ENCODE measurements at places on chromosomes 13 and 19.

GRCh38 chr19:41928754-41929535, 696 bp upstream of the ERFL start:
- DNase-seq: no peak

DNA sequence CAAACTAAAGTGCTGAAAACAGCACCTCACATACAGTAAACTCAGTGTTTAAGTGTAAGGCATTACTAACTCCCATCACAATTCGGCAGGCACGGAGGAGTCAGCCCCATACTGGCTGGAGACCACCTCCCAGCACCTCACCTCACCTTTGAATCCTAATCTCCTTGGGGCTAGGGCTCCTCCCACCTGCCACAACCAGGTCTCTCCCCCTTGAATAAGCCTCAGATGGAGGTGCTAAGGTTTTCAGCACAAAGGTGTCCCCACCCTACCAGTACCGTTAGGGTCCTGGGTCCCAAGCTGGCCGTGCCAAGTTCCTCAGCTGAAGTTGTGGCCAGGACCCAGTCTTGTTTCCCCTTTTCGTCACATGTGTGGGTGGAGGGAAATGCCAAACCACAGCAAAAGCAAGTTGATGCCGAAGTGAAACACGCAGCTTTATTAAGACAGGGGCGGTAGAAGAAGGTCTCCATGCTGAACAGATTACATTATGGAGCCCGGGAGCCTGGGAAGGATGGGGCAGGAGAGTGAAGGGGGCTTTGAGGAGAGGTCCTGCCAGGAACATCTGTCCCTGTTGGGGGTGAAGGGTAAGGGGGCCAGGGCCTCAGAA, at the start of gene IGFLR1:
TSS of gene IGFLR1 (minus strand) at position 332 of the 604 bp plus-strand sequence. CDS start 1,272 bp downstream, outside the sequence.
- peak; percentile 28 for DNase-seq

DNA sequence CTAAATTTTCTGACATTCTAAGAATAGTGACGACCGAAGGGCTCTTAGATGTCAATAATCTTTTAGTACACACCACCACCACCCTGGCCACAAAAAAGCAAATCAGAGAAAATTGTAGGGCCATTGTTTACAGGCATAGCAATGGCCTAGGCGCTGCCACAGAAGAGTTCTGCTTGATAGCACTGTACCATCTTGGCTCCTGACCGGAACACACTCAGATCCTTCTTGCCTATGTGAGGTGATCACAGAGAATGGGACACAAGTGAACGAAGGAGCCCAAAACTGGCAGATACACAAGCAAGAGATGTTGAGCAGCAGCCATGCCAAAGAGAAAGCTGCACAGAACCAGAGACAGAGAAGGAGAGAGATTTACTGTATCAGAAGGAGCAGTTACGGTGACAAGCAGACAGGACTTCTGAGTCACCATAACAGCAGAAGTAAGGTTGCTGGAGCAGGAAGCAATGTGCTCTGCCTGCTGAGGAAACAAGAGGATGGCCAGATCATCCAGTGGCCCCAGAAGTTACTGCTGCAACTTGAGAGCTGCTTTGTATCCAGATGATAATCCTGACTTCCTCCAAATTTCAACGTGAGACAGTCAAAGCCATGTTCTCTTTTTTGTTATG, 105.2 kb downstream of the SLITRK6 start:
- no peak for DNase-seq

GRCh38 chr13:107374038-107374437, 806.1 kb upstream of the ARGLU1 start:
- no peak for DNase-seq

DNA sequence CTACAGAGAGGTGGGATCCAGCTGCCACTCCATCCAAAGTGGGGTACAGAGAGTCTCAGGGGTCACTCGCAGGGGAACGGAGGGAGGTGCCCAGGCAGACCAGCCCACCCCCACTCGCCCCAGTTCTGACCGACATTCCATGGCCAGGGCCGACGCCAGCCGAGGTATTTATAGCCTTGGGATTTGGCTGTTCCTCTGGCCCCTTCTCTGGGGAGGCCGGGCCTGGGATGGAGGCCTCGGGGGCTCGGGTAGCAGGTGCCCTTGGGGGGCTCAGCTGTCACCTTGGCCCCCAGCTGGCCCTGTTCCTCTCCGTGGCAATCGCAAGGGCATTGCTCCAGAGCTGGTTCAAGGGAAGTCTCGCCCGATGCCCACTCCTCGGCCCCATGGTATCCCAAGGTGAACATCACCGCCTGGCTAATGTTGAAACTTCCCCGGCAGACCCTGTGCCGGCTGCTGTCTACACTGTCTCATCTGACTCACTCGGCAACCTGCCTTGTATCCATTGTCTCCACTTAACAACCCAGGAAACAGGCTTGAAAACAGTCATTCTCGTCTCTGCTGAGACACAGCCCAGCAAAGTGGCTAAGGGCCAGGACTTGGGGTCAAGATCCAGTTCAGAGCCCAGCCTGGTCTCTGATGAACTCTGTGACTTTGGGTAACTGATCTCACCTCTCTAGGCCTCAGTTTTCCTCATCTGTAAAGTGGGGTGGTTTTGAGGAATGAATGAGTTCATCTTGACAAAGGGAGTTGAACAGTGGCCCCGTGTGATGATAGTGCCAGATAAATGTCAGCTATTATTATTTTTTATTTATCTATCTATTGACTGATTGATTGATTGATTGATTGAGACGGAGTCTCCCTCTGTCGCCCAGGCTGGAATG, 9.7 kb downstream of the PRKACA start:
- no peak for DNase-seq

DNA sequence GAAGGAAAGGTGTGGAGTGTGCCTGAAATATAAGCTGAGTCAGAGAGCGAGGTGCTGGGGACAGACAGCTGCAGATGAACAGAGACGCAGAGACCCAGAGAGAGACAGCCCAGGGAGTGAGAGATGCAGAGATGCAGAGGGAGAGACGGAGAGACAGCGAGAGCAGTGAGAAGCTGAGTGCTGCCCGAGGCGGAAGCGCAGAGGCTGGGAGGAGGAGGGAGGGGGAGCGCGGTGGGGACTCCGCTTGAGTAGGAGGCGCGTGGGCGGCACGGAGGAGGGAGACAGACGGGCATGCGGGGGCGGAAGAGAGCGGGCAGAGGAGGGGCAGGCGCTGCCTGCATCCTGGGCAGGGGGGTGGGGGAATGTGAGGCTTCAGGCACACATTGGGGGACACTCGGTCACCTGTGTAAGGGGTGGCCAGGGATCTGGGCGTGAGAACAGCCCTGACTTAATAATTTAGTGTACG, 25.7 kb downstream of the SLC8A2 start:
- DNase-seq: peak; percentile 57

DNA sequence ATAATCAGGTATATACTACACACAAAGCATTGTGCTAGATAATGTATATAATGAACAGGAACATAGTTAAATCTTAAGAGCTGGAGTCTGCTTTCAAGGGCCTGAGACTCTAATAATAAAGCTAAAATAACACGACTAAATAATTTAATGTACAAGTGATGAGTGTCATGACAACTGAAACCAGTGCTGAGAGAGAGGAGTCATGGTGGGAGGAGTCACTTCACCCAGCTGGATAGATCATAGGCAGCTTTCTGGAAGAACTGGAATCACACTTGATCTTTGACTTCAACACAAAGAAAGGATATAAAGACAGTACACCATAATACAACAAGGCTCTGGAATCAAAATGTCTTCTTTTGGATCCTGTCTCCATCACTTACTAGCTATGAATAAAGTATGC, 7.1 kb downstream of the RBM26 start:
- DNase-seq: no peak

- no peak for DNase-seq
Observed at GRCh38 chr13:41345914-41346589, 35.0 kb downstream of the NAA16 start.

- DNase-seq: no peak
Observed at GRCh38 chr19:36847968-36848367, 2.7 kb upstream of the ZNF345 start.

GRCh38 chr13:45207319-45207718, 6.5 kb upstream of the KCTD4 start:
- no peak for DNase-seq

DNA sequence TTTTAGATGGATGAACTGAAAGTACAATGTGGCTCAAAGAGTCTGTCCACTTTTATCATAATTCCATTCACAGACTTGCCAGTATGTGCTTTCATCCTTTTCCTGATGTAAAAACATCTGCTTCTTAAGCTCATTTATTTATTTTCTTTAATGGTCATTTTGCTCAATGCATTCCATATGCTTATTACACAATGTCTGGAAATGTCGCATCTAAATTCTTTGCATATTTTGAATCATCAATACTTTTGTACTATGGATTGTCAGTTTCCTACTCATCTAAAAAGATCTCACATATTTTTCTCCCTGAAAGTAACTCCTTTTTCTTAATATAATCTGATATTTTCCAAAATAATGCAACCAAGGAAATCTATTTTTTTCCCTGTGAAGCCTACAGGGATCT, 1315.8 kb downstream of the EFNB2 start:
- DNase-seq: no peak

DNA sequence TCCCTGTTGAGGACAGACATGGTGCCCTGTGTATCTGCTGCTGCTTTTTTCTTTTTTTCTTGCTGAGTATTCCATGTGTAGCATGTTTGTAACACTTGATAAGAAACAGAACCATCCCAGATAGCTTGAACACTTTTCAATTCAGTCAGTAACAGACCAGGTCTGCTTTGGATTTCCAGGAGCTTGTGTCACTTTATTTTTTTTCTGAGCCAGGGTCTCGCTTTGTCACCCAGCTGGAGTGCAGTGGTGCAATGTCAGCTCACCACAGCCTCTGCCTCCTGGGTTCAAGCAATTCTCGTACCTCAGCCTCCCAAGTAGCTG, 43.7 kb downstream of the BBC3 start:
- no peak for DNase-seq

GRCh38 chr19:3278294-3278693, 53.8 kb downstream of the CELF5 start:
- no peak for DNase-seq

DNA sequence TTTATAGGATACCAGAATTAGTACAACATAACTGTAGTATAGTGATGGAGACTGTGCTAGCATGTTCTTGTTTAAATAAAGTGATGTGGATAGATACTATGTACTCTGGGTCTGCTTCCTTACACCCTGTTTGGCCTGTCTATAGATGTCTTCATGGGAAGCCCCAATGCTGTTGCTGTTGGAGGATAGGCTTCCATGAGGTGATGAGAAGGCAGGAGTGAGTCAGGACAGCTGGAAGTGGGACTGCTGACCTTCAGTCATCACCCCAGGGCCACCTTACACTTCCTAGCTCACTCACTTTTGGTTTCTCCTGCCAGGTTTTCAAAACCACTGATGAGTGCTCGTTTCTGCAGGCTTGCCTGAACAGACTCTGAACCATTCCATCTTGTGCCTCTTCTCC, 4.2 kb downstream of the KCTD4 start:
- no peak for DNase-seq

DNA sequence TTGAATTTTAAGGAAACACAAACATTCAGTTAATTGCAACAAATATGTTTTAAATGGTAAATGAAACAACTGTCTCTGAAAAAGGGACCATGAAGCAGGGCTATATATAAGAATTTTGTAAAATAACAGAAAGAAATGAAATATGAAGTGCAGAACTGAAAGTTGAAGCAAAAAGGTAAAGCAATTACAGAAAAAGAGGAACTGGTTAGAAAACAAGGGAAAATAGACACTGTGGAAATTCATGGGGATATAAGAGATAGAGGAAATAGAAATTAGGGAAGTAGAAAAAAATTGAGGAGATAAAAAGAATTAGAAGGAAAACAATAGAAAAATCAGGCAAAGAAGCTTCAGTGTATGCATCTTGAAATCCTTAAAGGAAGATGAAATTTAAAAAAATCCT, 40.0 kb upstream of the TDRD3 start:
- no peak for DNase-seq

DNA sequence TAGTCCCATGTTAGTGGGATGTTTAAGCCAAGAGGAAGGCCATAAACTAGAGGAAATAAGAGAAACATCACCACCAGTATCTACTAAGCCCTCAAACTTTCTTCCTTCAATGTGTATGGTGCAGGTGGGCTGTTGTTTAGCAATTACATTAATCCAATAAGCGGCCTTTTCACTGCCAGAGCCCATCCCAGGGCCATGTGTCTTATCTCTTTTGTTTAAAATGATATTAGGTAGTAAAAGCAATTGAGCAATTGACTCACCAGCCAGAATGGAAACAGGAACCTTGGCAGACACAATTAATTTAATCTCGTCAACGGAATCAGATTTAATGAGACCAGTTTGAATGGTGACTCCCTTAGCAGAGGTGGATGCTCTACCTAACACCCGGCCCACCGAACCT, 1503.5 kb downstream of the UQCRFS1 start:
- DNase-seq: no peak

DNA sequence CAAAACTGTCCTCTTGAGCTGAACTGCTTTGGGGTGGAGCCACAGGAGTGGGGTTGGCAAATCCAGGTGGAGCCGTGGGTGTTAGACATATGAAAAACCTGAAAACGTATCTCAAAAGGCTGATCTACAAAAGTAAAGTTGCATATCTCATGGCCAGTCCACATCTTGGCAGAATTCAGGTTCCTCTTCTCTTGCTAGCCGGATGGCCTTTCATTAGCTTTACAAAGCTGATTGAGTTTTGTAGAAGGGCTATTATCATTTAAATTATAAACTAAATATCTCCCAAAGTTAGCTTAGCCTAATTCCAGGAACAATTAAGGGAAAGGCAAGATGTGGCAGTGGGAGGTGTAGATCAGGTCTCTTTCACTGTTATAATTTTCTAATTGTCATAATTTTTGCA, 1427.7 kb downstream of the EFNB2 start:
- DNase-seq: no peak

Data from stimulated activated CD4-positive, alpha-beta T cell treated with anti-CD3 and anti-CD28 coated beads, Interleukin-15, amount 100 ng/mL, for 1 hour (primary cell).